ENCODE measurements at places on chromosomes 13 and 19. TPM values are rescaled to one million over a fixed set of nuclear protein-coding genes. Genes with fewer than 3 reads are reported as not detected.

Gene PSG7
- total RNA-seq: not detected

Gene DUS3L
- total RNA-seq: 81.1 TPM

Gene ZNF444
- total RNA-seq: 73.7 TPM

Gene ZNF577
- total RNA-seq: 1.1 TPM

Gene ZNF329
- total RNA-seq: 2.5 TPM

Gene TJP3
- 127 TPM for total RNA-seq

Gene IFI30
- 58.9 TPM for total RNA-seq

Gene AXL
- total RNA-seq: 1.5 TPM

Gene NUDT19
- 18.4 TPM for total RNA-seq

Gene DLL3
- 0.15 TPM for total RNA-seq

Gene NRTN
- not detected for total RNA-seq

Gene PLK5
- not detected for total RNA-seq

Gene LYPD3
- total RNA-seq: 0.05 TPM

Gene PTH2
- not detected for total RNA-seq

Gene MRPL4
- 201 TPM for total RNA-seq

Gene TSHZ3
- not detected for total RNA-seq

Gene MAG
- not detected for total RNA-seq

Gene GDF15
- 529 TPM for total RNA-seq

Gene PBX4
- 2.5 TPM for total RNA-seq

Gene TPRX2
- not detected for total RNA-seq

Gene FRY
- total RNA-seq: 29.4 TPM

Gene SACS
- total RNA-seq: 17.7 TPM

Gene CALR3
- 0.20 TPM for total RNA-seq

Gene COL4A1
- total RNA-seq: 0.29 TPM
